Stimulated activated CD4-positive, alpha-beta T cell treated with anti-CD3 and anti-CD28 coated beads, TNF-alpha, amount 100 ng/mL, for 4 hours (primary cell): ENCODE measurements at places on chromosomes 16 and 17.

DNA sequence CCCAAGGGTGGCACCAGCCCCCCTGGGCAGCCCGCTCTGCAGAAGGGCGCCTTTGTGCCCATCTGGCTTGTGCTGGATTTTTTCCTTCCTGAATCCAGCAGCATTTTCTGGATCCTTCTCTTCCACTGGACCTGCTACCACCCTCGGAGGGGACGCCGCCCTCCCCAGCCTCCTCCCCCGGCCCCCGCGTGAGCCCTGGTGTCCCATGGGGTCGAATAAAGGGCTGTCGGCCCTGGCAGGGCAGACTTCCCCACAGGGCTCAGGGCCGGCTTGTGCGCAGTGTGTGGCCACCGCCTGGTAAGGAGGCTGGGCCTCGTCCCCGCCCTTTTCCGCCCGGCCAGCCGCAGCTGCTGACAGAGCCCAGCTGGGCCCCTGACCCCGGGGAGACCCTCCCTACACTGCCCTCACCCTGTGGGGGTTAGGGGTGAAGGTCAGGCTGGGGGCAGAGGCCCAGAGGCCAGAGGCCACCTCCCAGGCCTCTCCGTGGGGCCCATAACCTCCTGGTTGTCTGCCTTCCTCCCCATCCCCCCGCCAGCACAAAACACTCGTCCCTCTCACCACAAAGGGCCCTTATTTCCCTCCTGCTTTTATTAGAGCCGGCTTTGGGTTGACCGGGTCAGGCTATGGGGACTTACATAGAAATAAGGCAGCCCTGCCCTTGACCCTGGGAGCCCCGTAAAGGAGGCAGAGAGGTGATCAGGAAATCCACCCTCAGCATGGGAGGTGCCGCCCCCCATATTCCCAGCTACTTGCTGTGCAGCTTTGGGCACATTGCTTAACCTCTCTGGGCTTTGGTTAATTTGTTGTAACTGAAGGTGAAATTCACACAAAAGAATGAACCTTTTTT is 179.3 kb upstream of the CIBAR2 start:
- no peak for DNase-seq

DNA sequence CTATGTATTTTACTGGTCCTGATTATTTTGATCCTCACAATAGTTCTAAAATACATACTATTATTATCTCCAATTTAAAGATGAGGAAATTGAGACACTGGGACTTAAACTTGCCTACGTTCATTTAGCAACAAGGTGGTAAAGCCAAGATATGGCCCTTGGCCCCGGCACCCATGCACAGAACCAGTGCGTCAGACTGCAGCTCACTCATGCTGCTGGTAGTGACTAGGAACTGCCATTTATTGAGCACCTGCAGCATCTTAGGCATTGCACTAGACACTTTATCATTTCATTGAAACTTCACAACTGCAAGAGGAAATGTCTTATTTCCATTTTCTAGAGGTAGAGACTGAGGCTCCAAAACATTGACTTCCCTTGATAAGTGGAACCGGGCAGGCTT is 93.3 kb downstream of the RAB11FIP4 start:
- DNase-seq, result no peak

- no peak for DNase-seq
Measured at GRCh38 chr17:80050706-80051105, 14.3 kb downstream of the CCDC40 start.

GRCh38 chr17:75570034-75570676 is 17.4 kb upstream of the MYO15B start:
- no peak for DNase-seq

DNA sequence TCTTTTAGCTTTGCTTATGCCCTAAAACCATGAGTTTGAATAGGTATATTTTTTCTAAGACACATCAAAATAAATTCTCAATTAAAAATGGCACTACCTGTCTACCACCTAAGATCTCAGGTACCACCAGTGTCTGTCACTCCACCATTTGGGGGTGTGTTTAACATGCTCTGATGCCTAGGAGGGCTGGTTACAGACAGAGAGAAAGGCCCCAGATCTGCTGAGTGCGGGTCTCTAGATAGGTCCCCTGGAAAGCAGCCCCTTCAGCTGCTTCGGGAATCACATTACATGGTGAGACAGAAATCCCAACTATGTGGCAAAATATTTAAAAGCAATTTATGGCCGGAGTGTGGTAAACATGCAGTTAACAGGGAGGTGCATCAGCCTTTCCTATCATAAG is 653 bp upstream of the VAC14 start:
- DNase-seq, result no peak

GRCh38 chr16:67384778-67385510 is 8.4 kb downstream of the TPPP3 start:
- DNase-seq, result no peak

DNA sequence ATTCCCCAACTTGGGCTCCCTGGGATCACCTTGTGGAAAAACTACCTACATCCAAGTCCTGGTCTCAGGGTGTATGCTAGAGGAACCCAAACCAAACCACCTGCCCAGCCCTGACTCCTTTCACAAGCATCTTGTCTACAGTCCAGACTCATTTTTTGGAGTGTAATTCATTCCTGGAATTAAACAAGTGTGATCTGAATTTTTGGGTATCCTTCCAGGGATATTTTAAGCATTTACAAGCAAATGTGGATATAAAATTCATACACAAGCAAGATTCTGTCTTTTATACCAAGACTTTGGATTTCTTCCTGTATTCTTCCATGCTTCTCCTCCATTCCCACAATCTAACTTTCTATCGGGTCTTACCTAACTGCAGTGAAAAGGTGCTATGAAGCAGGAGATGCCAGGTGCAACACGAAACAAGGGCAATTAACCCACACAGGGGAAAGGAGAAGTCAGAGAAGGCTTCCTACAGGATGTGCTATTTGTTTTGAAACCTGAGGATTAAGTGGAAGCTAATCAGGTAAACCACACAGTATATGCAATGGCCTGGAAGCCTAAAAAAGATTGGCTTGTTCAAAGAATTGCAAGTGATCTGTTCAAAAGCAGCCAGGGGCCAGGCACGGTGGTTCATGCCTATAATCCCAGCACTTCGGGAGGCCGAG is 417.2 kb upstream of the C16orf82 start:
- no peak for DNase-seq
